ENCODE measurements at places on chromosomes 16 and 17. TPM values are rescaled to one million over a fixed set of nuclear protein-coding genes. Genes with fewer than 3 reads are reported as not detected.

DNA sequence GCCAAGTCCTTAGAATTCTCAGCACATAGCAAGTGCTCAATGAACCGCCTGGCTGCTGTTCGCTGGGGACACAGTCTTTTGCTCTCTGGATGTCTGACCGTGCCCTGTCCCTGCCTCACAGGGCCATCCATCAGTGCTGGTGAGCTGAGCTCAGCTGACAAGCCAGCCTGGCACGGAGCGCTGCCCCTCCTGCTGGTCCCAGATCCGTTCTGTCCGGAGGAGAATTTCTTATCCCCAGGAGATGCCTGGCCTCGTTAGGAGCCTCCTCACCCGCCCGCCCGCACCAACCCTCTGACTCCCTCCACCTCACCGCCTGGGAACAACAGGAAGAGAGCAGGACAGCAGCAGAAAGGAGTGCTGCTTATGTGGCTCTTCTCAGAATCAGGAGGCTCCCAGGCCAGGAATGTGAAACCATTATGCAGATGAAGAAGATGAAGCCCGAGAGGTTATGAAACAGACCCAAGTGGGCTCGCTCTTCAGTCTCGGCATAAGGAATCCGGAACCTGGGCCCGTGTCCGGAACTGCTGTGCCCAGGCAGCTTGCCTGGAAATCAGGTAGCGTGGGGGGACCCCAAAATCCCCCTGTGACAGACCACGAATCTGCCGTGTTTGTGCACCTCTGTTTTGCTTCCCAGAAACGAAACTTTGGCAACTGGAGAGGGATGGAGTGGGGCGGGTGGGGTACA lies 28.8 kb upstream of the RMI2 start:
- H3K27me3 ChIP-seq: no peaks in the 10 kb centered on the region
- H3K4me3 ChIP-seq: no peak overlapping the region
- H3K4me1 ChIP-seq: no peaks in the 10 kb centered on the region
- H3K36me3 ChIP-seq: no peaks in the 10 kb centered on the region
- DNase-seq: no peak

- no peaks in the 10 kb centered on the region for H3K36me3 ChIP-seq
- H3K4me1 ChIP-seq: peaks cover 20% of the 10 kb centered on the region
- no peak overlapping the region for H3K4me3 ChIP-seq
- no peak overlapping the region for H3K27ac ChIP-seq
- H3K27me3 ChIP-seq: no peaks in the 10 kb centered on the region
Observed at GRCh38 chr16:3874794-3875692, 5.5 kb downstream of the CREBBP start.

GRCh38 chr17:14340857-14341754 lies 40.2 kb downstream of the HS3ST3B1 start:
- no peaks in the 10 kb centered on the region for H3K36me3 ChIP-seq
- DNase-seq: no peak
- H3K27me3 ChIP-seq: no peaks in the 10 kb centered on the region
- no peak overlapping the region for H3K4me3 ChIP-seq
- no peak overlapping the region for H3K27ac ChIP-seq
- H3K4me1 ChIP-seq: no peaks in the 10 kb centered on the region

DNA sequence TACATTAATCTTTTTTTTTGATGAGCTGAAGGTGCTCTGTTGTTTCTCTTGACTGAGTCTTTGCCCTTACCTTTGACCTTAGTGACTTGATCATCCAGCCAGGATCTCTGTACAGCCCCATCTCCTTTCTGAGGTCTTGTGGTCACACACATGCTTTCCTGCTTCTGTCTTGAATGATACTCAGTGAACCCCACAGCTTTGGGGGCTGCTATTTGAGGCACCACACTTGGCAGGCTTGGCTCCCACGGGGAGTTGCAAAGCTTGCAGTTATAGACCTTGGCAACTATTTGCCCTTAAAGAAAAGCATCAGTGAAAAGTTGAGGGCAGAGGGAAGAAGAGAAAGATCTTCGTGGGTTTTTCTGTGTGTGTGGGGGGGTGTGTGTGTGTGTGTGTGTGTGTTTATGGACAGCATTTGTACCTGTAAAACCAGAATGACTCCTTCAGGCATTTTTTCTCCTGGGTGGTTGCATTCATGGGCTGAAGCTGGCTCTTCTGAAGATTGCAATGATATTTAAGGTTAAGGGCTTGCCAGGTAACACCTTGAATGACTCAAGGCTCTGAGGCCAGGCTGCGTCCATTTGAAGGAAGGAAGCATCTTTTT lies 101.6 kb downstream of the MSI2 start:
- no peaks in the 10 kb centered on the region for H3K4me1 ChIP-seq
- no peaks in the 10 kb centered on the region for H3K36me3 ChIP-seq
- no peak overlapping the region for H3K27ac ChIP-seq
- no peak for DNase-seq
- no peak overlapping the region for H3K4me3 ChIP-seq

GRCh38 chr17:80797741-80798594 lies 193.7 kb upstream of the CHMP6 start:
- H3K4me1 ChIP-seq: no peaks in the 10 kb centered on the region
- no peak overlapping the region for H3K27ac ChIP-seq
- no peaks in the 10 kb centered on the region for H3K27me3 ChIP-seq
- H3K4me3 ChIP-seq: no peak overlapping the region
- no peak for DNase-seq

GRCh38 chr17:14098246-14098645 lies 28.9 kb downstream of the COX10 start:
- DNase-seq: no peak
- H3K36me3 ChIP-seq: no peaks in the 10 kb centered on the region
- no peak overlapping the region for H3K4me3 ChIP-seq
- H3K4me1 ChIP-seq: no peaks in the 10 kb centered on the region
- no peak overlapping the region for H3K27ac ChIP-seq

DNA sequence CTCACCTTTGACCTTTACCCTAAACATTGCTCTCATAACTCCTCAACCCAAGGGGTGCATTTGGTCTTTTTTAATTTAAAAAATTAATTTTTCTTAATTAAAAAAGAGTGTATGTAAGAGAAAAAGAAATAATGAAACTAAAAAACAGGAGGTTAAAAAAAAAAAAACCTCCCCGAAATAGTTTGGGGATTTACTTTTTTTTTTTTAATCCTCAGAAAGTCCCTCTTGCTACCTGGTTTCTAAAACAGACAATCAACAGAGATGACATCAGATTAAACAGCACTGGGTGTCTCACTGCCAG lies 301.3 kb downstream of the SOX9 start:
- H3K4me1 ChIP-seq: no peaks in the 10 kb centered on the region
- H3K27me3 ChIP-seq: no peaks in the 10 kb centered on the region
- DNase-seq: no peak
- no peaks in the 10 kb centered on the region for H3K36me3 ChIP-seq
- H3K27ac ChIP-seq: no peak overlapping the region

DNA sequence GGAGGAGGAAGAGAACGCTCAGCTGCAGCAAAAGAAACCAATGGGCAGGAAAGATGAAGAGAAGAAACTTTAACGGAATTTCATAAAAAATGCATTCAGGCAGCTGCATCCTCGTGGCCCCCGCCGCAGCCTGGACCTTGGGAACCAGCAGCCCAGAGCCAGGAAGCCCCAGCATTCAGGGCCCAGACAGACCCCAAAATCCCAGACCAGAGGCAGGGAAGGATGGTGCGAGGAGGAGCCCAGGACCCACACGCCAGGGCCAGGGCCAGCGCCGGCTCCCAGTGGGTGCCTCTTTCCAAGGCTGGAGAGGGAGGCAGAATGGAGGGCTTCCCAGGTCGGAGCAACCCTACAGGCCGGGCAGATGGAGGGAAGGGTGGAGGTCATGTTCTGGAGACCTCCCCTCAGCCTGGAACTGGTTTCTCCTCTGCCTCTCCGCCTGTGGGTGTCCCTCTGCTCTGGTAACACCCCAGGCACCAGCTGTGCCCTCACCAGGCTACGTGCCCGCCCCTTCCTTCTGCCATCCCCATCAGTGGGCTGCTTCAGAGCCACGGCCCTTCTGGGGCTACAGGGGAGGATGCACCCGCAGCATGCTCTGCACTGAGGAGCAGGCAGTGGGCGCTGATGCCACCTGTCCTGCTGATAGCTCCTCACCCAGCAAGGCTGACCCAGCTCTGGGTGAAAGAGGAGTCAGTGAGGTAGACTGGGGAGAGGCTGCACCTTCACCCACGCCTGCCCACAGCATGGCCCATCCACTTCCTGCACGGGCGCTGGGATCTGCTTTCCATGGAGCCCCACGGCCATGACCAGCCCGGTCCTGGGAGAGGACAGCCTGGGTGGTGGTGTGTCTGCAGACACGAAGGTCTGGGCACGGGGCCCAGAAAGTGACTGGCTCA lies 1.2 kb upstream of the MIF4GD start:
- H3K27me3 ChIP-seq: no peaks in the 10 kb centered on the region
- peak; percentile 31 for DNase-seq
- H3K4me1 ChIP-seq: no peaks in the 10 kb centered on the region
- peak overlapping the region; percentile 94 for H3K27ac ChIP-seq

GRCh38 chr17:74972107-74972972 lies at the start of gene HID1:
Gene HID1 (minus strand): TSS chr17:74972759. CDS start chr17:74972656, 103 bp downstream.
- peak within 1 kb of the TSS; percentile 21 for H3K4me3 ChIP-seq
- H3K27ac ChIP-seq: peak within 1 kb of the TSS; percentile 44
- H3K27me3 ChIP-seq: no peaks in the 10 kb centered on the region
- DNase-seq: no peak

DNA sequence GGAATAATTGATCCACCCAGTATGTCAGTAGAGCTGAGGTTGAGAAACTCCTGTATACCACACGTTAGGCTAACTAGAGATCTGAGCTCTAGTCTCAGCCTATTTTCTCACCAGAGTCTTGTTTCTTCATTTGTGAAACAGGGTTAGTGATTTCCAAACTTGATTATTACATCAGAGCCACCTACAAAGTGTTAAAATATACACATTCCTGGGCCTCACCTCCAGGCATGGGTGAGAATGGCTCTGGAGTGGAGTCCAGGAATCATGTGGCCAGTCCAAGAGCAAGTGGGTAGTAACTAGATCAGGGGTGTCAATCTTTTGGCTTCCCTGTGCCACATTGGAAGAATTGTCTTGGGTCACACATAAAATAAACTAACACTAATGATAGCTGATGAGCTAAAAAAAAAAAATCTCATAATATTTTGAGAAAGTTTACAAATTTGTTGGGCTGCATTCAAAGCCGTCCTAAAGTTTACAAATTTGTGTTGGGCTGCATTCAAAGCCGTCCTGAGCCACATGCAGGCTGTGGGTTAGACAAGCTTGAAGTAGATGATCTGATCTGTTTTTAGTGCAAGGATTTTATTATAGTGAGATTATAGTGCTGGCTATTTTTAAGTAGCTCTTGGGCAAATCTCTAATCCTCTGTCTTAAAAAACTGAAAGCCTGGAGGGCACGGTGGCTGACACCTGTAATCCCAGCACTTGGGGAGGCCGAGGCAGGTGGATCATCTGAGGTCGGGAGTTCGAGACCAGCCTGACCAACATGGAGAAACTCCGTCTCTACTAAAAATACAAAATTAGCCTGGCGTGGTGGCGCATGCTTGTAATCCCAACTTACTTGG lies 20.4 kb downstream of the PRCD start:
- no peak overlapping the region for H3K4me3 ChIP-seq
- no peak for DNase-seq
- peak overlapping the region; percentile 57 for H3K27ac ChIP-seq
- H3K4me1 ChIP-seq: peaks cover 13% of the 10 kb centered on the region

GRCh38 chr16:12758670-12759558 lies 44.8 kb downstream of the CPPED1 start:
- no peaks in the 10 kb centered on the region for H3K4me1 ChIP-seq
- H3K36me3 ChIP-seq: no peaks in the 10 kb centered on the region
- no peak overlapping the region for H3K27ac ChIP-seq
- no peaks in the 10 kb centered on the region for H3K27me3 ChIP-seq

INPP5K gene
- total RNA-seq: 49.3 TPM

SRP68 gene
- total RNA-seq: 80.1 TPM

TP53TG3B gene
- total RNA-seq: not detected

FBXW10B gene
- total RNA-seq: 0.64 TPM

ASPA gene
- total RNA-seq: 18.5 TPM

MEIOB gene
- total RNA-seq: 0.76 TPM

NPIPB8 gene
- not detected for total RNA-seq

OR4D1 gene
- total RNA-seq: not detected

NGFR gene
- 4.1 TPM for total RNA-seq

ZNF205 gene
- 26.9 TPM for total RNA-seq

CEP295NL gene
- 3.8 TPM for total RNA-seq

AANAT gene
- total RNA-seq: not detected
